ENCODE measurements at places on chromosomes 7 and 10.
A peak's percentile ranks its signal among the peaks of the same experiment; 100 is the strongest.

DNA sequence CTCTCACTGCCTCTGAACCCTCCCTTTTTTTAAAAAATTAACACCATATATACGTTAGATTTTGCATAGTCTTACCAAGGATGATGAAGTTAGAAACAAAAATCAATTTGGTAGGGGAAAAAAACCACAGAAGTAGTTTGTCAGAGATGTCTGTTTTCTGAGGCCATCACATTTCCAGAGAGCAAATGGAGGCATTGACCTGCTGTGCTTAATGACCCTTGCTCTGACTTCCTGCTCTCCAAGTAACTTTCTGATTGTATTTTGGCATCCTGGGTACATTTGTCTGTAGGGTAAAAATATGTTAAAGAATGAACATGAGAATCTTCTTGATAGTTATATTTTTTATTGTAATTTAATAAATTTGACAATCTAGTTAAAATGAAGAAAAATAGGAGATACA is 140.2 kb downstream of the LCOR start:
- no peak for DNase-seq

- peak; percentile 81 for DNase-seq
Observed at GRCh38 chr7:8261711-8262695, at the start of gene ICA1. ICA1 (minus strand) TSS chr7:8262167; CDS start chr7:8235926, 26,241 bp downstream.

GRCh38 chr7:149880638-149881311 is 7.0 kb downstream of the ATP6V0E2 start:
- no peak for DNase-seq

DNA sequence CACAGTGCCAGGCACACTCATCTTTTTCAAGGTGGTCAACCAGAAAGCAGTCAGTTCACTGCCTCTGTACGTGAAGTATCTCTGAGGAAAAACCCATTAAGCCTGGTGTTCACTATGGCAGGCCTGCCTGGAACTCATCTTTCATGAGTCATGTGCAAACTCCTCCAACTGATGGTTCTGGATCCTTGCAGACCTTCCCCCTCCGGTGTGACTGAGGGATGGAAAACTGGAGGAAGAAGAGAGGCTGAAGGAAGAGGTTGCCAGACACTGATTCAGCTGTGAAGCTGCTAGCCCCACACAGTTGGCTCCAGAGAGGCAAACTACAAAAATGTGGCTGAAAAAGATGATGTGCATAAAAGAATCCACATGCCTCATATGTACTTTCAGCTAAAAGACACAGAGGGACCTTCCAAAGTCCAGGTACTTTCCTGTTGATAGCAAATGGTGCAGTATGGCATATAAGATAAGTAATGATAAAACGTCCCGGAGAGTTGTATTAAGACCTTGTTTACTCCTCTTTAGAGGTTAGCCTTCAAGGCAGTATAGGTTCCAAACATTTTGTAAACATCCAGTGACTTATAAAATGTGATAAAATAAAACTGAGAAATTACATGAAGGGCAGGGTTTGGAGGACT is 2.7 kb downstream of the CYP3A5 start:
- DNase-seq: no peak

DNA sequence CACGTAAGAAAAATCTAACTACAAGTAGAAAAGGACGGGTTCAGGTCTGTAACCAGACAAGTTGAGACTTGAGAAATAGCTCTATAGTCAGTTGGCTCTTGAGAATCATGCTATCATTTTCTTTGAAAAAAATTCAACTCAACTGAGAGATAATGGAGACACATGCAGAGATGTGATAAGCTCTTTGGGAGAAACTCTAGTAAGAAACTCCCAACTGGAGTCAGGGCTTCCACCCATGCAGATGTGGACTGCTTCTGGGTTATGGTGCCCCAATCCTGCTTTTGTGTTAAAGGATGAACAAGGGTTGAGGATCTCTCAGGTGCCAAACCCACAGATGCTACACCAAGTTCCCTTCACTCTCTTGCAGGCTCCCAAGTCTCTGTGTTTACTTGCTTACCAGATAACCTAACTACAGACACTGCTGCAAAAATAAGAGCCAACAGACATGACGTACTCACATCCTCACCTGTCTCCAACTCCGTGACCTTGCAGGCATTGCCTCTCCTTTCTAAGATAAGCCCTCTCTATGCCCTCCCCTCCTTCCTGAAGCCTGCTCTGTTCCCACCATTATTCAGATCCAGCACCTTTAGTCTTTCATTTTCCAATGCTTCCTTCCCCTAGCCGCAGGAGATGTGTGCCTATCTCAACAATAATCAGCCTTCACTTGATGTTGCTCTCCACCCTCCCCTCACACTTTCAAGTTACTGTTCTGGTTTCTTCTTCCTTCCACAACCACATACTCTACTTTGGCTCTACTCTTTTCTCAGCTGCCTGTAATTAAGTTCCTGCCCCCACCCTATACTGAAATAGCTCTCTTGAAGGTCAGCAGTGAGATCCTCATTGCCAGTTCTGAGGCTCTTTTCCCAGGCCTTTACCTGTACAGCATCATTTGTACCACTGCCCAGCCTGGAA is 130.0 kb downstream of the ICA1 start:
- DNase-seq: no peak

- no peak for DNase-seq
Observed at GRCh38 chr10:5835446-5836095, 22.3 kb upstream of the GDI2 start.

GRCh38 chr10:52897162-52897561 is 124.6 kb upstream of the MBL2 start:
- DNase-seq: no peak

DNA sequence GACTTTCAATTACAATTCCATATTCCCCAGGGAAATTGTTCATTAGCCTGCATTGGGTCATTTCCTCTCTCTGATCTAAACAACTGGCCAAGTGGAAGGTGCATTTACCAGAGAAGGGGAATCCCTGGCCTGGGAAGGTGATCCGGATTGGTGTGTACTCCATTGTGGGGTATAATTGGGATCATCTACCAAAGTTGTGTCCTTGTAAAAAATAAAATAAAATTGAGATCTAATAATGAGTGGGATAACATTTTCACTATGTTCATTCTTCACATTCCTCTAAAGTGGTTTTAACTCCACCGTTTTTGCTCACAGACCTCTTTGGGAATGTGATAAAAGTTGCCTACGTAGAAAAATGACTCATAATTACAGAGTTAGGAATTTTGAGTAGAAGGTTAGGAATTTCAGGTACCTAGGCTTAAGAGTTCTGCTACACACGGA is 22.8 kb downstream of the ARL5B start:
- no peak for DNase-seq

DNA sequence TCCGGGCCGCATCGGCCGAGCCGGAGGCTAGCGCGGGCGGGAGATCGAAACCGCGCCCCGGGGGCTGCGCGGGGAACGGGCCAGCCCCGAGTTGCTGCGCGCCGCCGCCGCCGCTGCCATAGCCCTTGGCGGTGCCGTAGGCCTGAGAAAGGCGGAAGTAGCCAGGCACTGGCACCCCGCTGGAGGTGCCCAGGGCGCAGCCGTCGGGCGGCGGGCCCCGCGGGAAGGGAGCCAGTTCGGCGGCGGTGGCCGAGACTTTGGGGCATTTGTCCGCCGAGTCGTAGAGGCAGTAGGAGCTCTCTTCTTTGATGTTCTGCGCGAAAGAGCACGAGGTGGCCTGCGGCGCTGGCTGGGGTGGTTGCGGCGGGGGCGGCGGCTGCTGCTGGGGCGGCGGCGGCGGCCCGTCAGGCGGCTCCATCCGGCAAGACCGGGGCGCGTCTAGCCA is 587 bp downstream of the HOXA10 start:
- no peak for DNase-seq

GRCh38 chr7:40072268-40072667 is 62.2 kb downstream of the MPLKIP start:
- DNase-seq: no peak

DNA sequence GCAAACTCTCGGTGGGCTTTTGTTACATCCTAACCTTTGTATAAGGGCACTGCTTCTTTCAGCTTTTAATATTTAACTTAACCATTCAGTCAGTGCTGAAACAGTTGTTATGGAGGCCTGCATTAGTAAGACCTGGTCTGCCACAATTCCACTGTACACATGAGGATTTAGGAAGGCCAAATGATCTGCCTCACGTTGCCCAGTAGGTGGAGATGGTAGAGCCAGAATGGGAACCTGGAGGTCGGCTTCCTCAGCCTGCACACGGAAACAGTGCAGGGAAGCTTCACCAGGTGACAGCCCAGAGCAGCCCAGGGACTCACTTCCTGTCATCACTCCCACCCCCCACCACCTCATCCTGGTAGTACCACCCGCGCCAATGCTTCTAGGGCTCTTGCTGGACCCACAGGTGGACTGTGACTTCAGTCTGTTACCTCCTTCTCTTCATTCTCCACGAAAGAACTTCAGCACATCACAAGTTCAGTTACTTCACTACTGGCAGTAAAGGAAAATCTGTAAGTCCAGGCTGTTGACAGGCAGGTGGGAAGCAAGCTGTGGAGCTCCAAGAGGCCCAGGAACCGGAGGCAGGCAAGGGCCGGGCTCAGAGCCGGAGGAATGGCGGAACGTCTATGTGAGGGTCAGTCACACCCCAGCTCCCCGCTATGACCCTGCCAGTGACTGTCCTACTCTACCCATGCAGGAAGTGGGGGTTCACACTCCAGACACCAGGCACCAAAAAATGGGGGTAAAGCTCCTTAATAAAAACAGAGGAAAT is 480.3 kb upstream of the C7orf33 start:
- DNase-seq: no peak

DNA sequence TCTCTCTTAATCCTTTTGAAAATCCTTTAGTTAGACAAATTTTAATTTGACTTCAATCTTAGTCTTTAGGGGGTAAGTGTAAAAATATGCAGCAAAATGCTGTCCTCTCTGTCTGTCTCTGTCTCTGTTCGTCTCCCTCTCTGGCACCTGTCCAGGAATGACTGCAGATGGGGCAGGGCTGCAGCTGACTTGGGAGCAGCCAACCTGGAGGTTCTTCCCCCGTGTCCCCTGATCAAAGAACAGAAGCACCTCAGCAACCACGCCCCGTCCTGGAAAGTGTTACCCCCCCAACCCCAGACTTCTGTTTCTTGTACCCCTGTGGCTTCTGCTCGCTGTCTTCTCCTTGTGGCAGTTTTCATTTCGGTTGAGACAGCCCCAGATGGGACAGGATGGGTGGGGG is 141.6 kb upstream of the NPS start:
- no peak for DNase-seq

DNA sequence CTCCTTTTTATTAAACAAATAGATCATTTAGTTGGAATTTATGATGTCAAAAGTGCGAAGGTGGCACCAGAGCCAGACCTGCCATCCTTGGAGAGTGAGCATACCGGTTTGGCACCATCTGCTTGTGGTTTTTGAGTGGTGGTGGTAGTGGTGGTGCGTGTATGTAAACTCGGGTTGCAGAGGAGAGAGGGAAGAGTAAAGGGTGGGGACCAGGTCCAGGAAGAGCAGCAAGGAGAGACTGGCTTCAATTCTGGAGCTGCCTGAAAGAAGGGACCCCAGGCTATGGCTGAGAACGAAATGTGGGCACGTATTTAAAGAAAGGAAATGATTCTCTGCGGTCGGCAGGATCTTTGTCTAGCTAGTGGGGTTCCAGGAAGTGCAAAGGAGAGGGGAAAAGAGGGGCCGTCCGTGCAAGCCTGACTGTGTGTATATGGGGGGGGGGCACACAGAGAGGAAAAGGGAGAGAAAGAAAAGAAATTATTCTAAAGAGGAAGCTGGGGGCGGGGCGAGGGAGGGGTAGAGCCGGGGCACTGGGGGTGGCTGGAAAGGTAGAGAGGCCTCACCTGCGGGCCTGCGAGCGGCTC is 448 bp upstream of the GOLGA7B start:
- DNase-seq: peak; percentile 68

GRCh38 chr7:44144968-44145478 is 3.9 kb upstream of the MYL7 start:
- no peak for DNase-seq

All from NCI-H1105 (cell line).